ENCODE measurements at places on chromosomes 6 and 20.

DNA sequence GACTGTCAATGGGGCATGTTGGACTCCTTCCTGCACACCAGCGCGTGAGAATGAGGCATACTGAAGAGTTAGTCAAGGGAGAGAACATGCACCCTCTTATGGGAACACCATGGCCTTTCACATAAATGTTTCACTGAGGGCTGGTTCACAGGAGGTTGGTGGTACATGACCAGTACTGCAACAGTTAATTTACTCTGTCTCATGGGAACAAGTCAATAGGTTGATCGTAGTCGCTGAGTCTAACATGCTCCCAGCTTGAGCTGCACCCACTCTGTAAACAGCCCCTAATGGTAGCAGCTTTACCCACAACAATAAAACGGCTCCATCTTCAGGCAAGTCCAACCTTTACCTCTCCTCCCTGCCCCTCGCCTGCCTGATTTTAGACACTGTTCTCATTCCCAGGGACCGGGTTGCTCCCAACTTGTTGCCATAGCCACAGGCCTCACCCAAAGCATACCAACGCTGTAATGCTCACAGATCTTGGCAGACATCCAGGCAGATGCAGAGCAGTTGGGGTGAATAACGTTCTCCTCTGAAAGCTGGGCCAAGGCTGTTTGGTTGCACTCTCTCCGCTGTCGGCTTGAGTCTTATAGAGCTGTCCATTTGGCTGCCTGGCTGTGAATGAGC lies 111.3 kb downstream of the LY86 start:
- DNase-seq: no peak

DNA sequence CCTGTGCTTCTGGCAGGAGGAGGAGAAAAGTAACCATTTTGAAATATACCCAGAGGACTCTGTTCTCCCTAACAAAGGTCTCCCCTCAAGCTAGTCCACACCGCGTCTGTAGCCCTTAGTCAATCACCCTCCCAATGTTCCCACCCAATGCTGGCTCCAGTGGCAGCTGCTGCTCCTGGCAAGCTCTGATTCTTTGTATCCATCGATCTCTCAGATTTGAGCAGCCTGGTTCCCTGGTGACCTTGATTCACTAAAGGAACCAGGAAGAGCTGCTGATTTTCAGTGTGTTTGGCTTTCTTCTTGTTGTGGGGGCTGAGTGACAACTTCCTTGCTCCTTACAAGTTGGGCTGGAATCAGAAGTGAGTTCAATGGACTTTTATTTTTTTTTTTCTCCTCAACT lies 68.5 kb downstream of the FOXC1 start:
- no peak for DNase-seq

DNA sequence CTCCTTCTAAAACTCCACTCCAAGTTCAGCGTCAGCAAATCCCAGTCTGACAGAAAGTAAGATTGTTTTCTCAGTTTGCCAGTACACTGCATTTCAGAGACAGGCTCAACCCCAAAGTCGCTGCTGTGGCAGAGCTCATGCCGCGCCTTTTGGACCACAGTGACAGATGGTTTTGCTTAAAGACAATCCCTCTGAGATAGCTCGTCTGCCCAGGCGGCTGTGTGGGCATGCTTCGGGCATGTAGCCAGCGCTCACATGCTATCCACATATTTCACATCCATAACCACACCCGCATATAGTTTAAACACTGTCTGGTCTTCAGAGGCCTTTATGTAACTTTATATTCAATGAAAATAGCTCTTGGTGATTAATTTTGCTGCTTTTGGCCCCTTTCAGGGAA lies 14.7 kb upstream of the PXDC1 start:
- no peak for DNase-seq

GRCh38 chr6:20876036-20876435 lies 341.8 kb downstream of the CDKAL1 start:
- DNase-seq: no peak

- no peak for DNase-seq
Observed at GRCh38 chr20:44532981-44533331, 11.1 kb upstream of the SERINC3 start.

- DNase-seq: no peak
Observed at GRCh38 chr20:50721881-50722281, 9.5 kb upstream of the PARD6B start.

- no peak for DNase-seq
Observed at GRCh38 chr6:71982389-71982788, 96.0 kb downstream of the RIMS1 start.

- no peak for DNase-seq
Observed at GRCh38 chr6:127879685-127880084, 21.2 kb downstream of the THEMIS start.

GRCh38 chr6:85186546-85187175 lies 263.2 kb upstream of the NT5E start:
- no peak for DNase-seq

DNA sequence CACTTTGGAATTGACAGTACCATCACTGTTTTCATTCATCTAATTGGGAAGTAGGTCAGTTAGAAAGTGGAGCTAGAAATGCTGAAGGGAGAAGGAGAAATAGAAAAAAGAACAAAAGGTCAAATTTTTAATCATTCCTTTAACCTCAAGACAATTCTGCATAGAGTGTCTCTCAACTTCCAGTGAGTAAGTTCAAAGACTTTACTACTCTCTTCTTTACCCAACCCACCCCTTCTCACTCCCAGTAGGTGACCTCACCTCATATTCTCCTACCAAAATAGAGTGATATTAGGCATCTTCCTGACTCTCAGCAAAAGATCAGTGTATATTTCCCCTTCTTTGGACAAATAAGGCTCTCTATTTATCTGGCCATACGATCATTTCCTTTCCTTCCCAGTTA lies 340.0 kb upstream of the JAG1 start:
- DNase-seq: no peak

DNA sequence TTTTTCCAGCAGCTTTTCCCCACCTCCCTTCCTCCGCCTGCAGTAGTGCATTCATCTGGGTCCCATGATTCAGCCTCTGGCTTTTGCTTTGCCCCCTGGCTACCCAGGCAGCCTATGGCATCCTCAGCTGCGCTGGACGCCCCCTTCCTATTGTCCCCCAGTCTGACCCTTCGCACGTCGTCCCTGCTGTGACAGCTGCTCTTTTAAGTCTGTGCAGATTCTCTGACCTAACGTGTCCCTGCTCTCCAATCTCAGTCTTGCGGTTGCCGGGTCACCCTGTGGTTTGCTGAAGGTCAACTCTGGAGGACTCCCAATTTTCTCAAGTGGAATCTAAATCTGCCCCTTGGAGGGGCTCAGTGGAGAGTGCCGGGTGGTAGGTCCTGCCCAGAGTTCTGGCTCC lies 294.3 kb downstream of the CDC5L start:
- DNase-seq: no peak

DNA sequence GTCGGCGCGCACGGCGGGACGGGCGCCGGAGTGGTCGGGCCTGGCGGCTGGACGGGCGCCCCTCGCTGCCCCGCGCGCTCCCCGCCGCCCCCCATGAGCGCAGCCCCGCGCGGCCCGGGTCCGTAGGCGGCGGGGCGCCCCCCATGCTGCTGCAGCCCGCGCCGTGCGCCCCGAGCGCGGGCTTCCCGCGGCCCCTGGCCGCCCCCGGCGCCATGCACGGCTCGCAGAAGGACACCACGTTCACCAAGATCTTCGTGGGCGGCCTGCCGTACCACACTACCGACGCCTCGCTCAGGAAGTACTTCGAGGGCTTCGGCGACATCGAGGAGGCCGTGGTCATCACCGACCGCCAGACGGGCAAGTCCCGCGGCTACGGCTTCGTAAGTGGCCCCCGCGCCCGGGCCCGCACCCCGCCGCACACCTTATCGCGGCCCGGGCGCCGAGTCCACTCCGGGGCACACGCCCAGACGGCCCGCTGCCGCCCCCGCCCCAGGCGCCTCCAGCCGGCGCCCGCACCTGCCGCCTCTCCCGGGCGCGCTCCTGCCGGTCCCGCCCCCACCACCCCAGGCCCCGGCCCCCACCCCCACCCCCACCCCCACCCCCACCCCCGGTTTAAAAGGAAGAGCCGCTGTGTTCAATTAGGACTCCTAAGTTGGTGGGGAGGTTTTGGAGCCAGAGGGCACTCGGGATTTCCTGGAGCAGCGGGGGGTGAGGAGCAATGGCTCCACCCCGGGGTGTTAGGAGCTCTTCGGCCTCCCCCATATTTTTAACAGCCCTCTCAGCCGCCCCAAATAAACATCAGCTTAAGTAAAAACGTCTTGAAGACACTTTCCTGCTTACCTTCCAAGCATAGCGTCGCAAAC lies 474 bp downstream of the RBM38 start:
- DNase-seq: no peak

DNA sequence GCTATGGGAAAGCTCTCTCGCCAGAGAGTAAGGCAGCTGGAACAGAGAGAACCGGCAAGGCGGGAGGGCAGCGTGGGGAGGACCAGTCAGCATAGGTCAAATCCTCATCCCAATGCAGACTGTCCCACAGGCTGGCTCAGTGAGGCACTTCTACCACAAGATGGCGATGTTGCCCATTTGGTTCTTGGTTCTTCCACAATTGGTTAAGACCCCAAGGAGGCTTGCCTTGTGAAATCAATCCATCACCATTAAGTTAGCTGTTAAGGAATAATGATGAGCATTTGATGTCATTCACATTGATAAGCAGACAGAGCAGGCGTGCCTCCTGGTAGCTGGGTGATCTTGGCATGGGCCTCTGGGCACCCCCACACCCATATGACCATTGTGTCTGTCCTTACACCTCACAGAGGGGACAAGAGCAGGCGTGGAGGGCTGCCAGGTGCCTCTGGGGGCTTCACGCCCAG lies 2.4 kb downstream of the CSTL1 start:
- peak; percentile 48 for DNase-seq

- no peak for DNase-seq
Observed at GRCh38 chr6:170041526-170041925, 249.4 kb downstream of the DLL1 start.

DNA sequence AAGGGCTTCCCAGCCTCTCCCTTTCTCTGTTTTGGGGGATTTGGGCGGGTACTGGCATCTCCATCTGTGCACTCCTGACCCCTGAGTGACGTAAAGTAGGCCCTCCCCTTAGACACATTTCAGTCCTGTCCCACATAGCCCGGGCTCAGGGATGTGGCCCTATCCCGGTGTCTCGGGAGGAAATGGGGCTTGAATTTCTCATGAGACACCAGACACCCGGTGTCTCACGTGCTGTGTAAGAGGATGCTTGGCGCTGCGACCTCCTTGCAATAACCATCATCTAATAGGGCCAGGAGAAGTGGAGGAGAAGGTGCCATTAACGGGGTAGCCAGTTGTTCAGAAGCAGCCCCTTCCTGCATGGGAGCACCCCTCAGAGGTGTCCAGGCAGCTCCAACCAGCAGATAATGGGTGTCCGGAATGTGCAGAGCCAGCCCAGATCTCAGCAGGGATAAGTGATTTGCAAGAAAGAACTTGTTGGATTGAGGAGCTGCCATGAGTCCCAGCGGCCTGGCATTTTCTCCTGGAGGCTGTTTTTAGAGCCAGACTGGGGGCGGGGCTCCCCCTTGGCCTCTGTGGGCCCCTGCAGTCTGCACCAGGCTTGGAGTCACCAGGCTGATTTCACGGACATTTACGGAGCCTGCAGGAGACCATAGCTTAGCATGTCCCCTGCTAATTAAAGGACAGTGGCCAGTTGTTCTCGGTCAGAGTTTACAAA lies 372.0 kb downstream of the PREX1 start:
- DNase-seq: no peak

- no peak for DNase-seq
Observed at GRCh38 chr6:32954986-32955802, 2.3 kb upstream of the HLA-DMA start.

- DNase-seq: no peak
Observed at GRCh38 chr6:4786996-4787395, 10.8 kb downstream of the CDYL start.

GRCh38 chr6:43481591-43482236 lies 4.3 kb downstream of the TJAP1 start:
- no peak for DNase-seq

GRCh38 chr20:9453201-9453600 lies 61.2 kb upstream of the LAMP5 start:
- DNase-seq: no peak

GRCh38 chr6:90025523-90026061 lies 131.3 kb downstream of the GJA10 start:
- peak; percentile 56 for DNase-seq

DNA sequence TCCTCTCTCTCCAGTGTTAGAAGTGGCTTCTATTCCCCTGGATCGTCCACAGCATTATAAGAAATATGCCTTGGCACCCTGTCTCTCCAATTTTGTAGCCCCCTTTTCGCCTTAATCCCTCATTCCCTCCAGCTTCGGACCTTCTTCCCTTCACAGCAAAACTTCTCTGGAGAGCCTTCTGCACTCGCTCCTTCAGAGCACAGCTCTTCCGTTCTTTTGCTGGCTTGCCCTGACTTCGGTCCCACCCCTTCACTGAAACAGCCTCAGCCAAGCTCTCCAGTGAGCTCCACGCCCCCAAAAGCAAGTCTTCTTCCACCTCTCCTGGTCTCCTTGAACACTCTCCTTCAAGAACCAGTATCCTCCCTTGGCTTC lies 134.7 kb upstream of the RNF24 start:
- DNase-seq: no peak

DNA sequence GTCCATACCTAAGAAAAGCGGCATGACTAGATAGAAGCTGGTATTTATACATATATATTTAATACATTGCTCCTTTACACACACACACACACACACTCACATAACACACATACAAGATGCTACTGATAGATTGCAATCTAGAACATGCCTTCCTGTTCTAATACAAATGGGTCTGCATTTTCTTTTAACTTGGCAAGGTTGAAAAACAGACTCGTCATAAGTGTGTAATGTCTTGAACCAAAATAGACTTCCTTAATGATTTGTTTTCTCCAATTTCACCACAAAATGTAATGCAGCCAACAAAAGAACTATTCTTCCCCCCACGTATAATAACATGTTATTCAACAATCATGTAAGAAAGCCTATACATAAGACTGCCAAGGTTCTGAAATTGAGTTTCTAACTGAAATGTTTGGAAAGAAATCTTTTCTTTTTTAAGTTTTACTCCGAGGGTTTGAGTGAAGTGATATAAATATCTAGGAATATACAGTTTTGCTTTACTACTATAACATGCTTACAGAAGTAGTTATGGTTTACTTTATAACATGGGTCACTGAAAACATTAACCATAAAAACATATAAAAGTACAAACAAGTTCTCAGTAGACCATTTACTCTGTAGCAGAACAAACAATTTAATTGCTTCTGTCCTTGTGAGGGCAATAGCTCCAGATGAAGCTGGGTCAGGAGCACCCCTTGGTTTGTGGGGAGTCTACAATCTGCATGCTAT lies 207.5 kb downstream of the FOXC1 start:
- no peak for DNase-seq

DNA sequence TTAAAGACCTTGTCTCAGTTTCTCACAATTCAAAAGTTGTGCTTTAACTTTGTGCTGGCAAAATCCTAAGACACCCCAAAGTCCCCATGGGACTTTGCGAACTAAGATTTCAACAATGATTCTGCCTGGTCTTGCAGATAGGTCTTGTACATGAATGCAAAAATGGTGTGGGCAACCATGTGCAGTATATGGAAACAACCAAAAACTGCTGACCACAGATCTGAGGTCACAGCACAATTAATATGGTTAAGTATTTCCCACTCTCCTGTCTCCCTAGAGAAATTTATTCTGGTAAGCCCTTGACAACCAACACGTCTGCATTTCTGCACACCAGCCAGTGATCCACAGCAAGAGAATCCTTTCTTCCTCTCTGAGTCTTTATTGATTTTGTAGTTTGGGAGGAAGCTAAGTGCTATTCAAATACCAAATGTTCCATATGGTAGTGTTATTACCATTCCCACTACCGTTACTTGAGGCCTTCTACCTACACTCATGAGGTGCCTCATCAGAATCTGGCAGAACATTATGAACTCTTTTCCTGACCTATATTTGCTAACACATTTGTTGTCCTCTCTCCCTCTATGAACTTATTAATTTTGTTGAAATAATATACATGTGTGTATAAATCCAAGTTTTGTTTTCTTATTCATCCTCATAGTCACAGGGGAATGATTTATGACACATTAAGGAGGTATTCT lies 178.7 kb downstream of the ATXN1 start:
- DNase-seq: no peak

Data from stimulated activated naive B cell treated with anti-CD40 and anti-IgM and Interleukin-4, amounts not matched to agents 10 μg/mL and 1 μg/mL and 100 μg/mL, for 72 hours (primary cell).